ENCODE measurements at places on chromosomes 6 and 20.
A peak's percentile ranks its signal among the peaks of the same experiment; 100 is the strongest.

- no peak for DNase-seq
Observed at GRCh38 chr20:44039741-44040140, 125.1 kb downstream of the TOX2 start.

DNA sequence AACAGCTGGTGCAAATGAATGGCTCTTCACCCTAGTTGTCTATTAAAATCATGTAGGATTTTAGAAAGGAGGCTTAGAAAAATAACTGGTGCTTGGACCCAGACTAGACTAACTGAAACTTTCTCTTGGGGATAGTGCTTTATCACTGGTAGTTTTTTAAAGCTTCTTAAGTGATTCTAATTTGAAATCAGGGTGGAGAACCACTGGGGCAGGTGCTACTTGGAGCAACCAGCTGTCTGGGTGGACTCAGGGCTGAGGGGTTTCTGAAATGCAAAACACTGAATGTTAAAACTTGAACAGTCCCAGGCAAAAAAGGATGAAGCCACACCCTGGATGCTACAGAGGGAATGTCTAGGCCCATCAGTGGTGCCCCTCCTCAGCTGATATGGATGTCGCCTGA, 81.2 kb downstream of the PXDC1 start:
- DNase-seq, result no peak

- no peak for DNase-seq
Observed at GRCh38 chr20:37276494-37277252, 12.8 kb upstream of the MANBAL start.

GRCh38 chr6:39091220-39091619, 23.8 kb downstream of the SAYSD1 start:
- no peak for DNase-seq

- DNase-seq, result no peak
Observed at GRCh38 chr6:33028220-33028849, 18.9 kb upstream of the HLA-DOA start.

- DNase-seq, result no peak
Observed at GRCh38 chr6:114170372-114170771, 172.5 kb downstream of the HS3ST5 start.

GRCh38 chr20:61960836-61961235, 104.8 kb downstream of the TAF4 start:
- DNase-seq, result no peak

DNA sequence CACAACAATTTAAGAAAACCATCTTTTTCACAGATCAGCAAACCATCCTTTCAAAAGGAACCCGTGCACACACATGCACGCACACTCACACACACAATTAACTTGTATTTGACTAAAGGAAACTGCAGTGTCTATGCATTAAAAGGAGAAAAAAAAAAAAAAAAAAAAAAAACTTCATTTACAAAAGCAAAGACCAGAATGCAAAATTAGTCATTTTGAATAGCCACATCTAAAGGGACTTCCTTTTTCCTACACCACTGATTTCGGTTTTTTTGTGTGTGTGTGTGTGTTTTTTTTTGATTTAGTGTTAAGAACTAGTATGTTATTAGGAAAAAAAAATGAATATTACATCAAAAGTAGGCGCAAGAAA, 6.3 kb downstream of the ZMYND8 start:
- no peak for DNase-seq

- no peak for DNase-seq
Observed at GRCh38 chr20:23121751-23122320, 35.7 kb upstream of the CD93 start.

- no peak for DNase-seq
Observed at GRCh38 chr20:40493071-40493470, 196.0 kb downstream of the MAFB start.

DNA sequence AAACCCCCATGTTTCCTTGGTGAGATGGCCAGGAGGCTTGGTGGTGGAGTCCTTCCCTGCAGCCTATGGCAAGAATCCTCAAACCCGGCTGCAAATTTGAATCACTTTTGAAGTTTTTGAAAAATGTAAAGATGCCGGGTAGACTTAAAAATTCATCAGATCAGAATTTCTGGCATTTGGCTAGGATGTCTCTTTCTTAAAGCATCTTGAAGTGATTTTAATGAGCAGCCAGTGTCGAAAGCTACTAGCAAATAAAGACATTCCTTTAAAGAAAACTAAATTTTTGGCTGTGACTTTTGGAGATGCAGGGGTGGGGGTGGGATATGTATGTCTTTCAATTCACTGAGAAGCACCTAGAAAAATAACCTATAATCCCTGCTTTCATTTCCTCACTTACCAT, 25.6 kb upstream of the NOX3 start:
- DNase-seq, result no peak

GRCh38 chr6:142853244-142854180, 91.5 kb downstream of the HIVEP2 start:
- no peak for DNase-seq

- DNase-seq, result no peak
Observed at GRCh38 chr6:31287619-31288018, 15.7 kb upstream of the HLA-C start.

DNA sequence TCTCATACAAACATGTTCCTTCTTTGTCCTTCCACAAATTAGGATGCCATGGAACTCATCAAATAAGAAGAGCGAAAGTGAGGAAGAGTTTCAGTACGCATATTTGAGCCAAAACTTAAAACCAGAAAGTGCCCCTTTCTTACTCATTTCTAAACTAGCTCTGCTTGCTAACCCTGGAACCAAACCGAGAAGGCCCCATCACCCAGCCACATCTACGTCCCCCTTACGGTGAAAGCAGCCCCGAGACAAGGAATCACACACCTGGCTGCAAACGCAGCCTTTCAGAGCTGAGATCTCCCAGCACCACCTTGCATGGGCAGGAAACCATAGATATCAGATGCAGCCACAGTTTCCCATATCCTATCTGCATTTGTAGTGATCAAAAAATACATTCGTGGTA, 28.5 kb downstream of the TRERF1 start:
- DNase-seq, result peak; percentile 49

- DNase-seq, result peak; percentile 43
Observed at GRCh38 chr6:34207695-34208443, 28.8 kb upstream of the HMGA1 start.

- DNase-seq, result no peak
Observed at GRCh38 chr20:33783818-33784217, 27.3 kb upstream of the CHMP4B start.

Measured in activated naive CD4-positive, alpha-beta T cell treated with Interleukin-2 at 50 U/mL for 16 hours (primary cell).